Stomach (tissue), 19 donors: ENCODE measurements at places on chromosomes 3 and 15.

- no peak for DNase-seq
Observed at GRCh38 chr15:63763476-63764123, 70.1 kb downstream of the HERC1 start.

DNA sequence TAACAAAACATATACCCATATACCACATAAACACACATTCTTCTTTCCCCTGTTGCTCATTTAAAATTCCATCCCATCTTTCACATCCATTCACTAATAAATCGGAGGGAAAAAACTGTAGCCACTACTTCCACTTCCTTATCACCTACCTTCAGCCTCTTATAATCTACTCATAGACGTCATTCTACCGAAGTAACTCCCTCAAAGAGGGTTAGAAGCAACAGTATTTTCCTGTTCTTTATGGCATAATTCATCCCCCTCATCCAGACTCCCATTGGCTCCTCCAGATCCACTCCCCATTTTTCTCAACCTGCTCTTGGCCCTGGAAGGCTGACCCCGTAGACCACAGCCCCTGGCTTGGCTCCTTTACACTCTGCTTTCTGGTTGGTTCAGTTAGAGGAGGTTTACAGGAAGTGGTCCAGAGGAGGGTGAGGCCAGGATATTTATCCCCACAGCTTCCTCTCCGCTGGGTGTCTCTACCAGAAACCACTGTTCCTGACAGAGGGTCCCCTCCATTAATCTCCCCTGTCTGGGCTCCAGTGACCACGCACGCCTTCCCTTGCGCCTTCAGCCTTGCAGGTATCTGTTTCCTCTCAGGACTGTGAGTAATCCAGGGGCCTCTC lies 46.3 kb downstream of the FMN1 start:
- DNase-seq, result no peak

GRCh38 chr3:27171113-27171512 lies 198.1 kb downstream of the NEK10 start:
- no peak for DNase-seq

DNA sequence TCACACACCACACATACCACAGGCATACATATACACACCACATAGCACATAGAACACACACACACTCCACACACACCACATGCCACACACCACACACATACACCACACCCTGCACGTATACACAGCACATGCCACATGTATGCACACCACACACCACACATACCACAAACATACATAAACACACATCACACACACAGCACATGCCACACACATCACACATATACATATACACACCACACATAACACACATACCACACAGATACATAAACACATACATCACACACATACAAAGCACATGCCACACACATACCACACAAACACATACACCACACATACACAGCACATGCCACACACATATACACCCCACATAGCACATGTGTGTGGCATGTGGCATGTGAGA lies 171.1 kb downstream of the OR4M2 start:
- no peak for DNase-seq

- DNase-seq, result no peak
Observed at GRCh38 chr3:15299036-15299435, 33.4 kb downstream of the SH3BP5 start.
